ENCODE measurements at places on chromosomes 16 and 17.

GRCh38 chr17:74860229-74860871 lies 665 bp upstream of the GRIN2C start:
- no peak for DNase-seq

DNA sequence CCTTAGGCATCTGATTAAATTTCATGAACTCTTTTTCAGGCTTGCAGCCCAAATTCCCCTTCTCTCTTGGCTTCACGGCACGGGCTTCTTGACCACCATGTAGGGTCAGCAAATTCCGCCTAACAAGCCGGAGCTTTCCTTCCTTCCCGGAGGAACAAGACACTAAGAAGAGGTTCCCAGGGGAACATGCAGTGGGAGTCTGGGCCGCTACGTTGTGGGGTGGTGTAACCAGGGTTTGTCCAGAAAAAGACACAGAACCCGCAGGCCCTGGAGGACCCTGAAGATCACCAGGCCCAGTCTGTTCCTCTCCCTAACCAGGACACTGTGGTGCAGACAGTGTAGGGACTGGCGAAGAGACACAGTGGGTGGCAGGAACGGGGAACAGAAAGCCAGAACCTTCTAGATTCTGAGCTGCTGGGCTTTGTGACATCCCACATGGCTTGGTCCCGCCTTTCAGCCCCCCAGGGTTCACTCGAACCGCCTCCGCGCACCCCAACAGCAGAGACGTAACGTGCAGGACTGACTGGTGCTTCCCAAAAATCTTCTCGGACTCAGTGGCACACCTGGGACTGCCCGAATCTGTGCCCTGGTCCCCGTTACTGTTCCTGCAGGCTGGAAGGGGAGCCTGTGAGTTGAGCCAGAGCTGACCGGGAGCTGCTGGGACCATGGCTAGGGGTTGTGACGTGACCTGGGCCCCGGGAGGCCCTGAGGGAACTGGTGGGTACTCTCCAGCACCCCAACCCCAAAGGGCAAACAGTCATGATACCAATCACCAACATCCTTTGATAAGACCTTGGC lies 55.2 kb downstream of the TBC1D16 start:
- no peak for DNase-seq

GRCh38 chr17:77214743-77215142 lies 74.0 kb downstream of the SEC14L1 start:
- DNase-seq = peak; percentile 62

DNA sequence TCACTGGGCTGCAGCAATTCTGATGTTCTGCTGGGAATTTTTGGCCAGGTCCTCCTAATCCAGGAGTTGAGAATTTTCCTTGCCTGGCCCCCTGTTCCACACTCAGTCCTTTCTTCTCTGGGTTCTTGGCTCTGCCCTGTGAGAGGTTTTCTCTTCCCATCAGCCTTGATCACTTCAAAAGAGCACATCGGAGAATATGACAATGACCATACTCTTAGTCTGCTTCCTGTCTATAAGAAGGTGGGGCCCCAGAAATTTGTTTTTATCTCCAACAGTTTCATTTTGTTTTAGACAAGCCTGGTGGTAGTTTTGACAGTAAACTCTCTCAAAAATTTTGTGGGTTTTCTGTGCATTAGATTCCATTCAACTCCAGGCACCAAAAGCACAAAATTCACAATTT lies 70.7 kb downstream of the C17orf67 start:
- no peak for DNase-seq

GRCh38 chr17:46117850-46118696 lies 75.2 kb downstream of the KANSL1 start:
- DNase-seq = no peak

GRCh38 chr16:13315642-13316427 lies 414.4 kb downstream of the SHISA9 start:
- no peak for DNase-seq

DNA sequence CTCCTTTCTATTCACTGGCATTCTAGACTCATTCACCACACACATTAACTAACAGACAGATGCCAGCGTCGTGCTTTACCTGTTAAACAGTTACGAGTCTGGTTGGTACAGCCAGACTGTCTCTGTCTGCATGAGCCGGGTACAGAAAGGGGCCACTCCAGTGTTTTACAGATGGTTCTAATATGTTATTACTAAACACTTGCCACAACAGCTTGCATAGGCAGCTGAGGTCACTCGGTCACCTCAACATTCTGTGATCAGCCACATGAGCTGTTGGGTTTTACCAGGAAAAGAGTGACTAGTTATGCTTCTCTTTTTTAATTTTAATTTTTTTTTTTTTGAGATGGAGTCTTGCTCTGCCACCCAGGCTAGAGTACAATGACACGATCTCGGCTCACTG lies 25.2 kb downstream of the CD300A start:
- no peak for DNase-seq

GRCh38 chr16:23206986-23207385 lies 24.4 kb downstream of the SCNN1G start:
- no peak for DNase-seq

DNA sequence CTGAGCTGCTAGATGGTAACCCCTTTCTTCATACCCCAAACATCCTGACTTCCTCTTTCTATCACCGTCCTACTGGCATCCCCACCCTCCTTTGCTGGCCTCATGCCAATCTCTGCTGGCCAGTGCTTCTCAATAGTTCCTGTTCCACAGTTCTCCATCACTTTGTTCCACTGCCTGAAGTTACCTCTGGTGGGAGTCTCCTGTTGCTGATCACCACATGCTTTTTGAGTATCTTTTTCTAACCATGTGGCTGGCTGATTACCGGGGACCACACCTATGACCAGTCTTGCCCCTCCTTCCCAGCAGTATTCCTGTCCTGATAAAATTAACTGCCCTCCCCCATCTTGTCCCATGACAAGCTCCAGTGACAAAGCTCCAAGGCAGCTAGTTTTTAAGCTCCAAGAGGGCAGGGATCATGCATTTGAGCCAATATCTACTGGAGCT lies 380.4 kb upstream of the CCL2 start:
- DNase-seq = peak; percentile 37

DNA sequence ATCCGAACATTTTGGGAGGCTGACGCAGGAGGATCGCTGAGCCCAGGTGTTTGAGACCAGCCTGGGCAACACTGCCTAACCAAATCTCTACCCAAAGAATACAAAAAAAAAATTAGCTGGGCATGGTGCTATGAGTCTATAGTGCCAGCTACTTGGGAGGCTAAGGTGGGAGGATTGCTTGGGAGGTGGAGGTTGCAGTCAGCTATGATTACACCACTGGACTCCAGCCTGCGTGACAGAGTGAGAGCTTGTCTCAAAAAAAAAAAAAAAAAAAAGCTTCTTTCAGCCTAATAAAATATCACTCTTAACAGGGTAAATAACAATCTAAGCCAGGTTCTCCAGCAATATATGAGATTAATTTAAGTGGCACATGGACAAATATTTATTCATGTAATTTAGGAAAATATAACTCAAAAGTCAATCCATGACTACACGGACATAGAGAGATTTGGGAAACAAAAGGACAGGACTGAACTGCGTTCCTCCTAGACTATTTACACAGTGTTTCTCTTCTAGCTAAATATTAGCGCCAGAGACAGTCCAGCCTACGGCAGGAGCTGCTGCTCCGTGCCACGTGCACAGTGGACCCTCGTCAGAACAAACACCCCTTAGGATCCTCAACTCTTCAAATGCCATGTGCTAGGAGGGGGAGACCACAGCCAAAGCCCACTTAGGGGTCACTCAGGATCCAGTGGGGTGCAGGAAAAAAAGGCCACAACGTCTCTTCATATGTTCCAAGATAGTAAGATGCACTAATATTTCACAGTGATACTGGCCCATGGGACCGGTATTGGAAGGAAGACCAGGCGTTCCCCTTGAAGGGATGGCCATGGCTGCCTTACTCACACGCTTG lies 8.7 kb downstream of the USP36 start:
- no peak for DNase-seq

DNA sequence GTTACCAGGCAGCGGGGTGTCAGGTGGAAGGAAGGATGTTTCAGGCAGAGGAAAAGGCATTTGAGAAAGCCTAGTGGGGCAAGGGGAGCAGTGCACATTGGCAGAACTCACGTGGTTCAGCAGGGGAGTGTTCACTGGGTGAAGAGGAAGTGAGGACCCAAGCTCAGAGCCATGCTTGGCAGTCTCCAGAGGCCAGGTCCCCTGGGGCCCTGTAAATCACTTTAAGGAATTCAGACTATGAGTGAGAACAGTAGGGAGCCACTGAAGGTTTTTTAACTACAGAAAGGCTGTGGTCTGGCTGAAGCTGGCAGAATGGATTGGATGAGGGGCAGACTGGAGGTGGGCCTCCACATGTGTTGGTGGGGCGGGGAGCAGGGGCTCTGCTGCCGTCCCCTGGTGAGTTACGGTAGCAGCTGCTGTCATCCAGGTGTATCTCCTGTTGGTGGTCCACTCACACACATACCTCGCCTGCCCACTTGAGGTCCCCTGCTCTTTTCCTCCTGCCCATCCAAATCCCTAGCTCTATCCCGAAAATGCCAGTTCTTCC lies 5.1 kb downstream of the CLEC16A start:
- DNase-seq = no peak

DNA sequence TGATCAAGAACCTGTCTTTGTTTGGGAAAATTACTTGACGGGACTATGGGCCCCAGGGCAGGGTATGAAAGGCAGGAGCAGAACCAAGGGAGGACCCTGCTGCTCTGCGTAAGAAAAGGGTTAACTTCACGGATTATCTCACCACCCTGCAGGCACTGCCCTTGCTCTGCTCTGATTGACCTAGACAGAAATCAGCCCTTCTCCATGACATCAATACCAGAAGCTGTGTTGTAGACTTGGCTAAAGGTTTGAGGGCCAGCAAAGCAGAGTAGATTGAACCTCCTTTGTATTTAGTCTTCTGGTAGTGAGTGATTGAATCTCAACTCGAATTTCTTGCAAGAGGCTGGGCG lies 52.9 kb upstream of the ETV4 start:
- no peak for DNase-seq

DNA sequence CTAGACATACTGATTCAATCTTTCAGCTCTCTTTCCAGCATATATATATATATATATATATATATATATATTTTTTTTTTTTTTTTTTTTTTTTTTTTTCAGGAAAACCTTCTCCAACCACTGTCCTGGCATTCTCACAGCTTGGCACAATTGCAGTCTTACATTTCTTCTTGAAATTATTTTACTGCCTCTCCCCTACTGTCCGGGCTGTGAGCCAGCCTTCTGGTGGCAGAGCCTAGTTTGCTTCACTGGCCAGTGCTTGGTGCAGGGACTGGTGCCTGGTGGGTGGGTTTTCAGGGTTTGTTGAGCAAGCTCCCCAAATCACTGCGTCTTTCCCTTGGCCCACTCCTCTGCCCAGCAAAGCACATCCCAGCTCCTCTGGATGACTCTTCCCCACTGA lies 28.5 kb downstream of the PRSS54 start:
- DNase-seq = no peak

DNA sequence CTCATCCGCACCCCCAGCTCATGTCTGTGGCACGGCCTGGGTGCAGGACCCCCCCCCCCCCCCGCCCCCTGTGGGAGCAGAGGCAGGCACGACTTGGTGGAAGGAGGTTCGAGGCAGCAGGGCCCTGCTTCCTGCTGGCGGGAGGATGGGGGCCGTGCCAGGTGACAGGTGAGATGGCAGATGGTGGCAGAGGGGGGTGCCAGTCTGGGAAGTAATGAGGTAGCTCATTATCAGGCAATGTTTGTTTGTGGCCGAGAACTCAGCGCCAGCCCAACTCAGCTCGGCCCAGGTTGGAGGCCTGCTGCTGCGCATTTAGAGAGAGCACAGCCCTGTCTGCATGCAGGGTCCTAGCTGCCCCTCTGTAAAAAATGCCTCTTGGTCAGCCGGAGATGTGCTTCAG lies 40.1 kb upstream of the JPH3 start:
- no peak for DNase-seq

GRCh38 chr16:68179196-68179795 lies 56.6 kb downstream of the ESRP2 start:
- no peak for DNase-seq

- no peak for DNase-seq
Measured at GRCh38 chr17:17892731-17893130, 55.9 kb upstream of the SREBF1 start.

DNA sequence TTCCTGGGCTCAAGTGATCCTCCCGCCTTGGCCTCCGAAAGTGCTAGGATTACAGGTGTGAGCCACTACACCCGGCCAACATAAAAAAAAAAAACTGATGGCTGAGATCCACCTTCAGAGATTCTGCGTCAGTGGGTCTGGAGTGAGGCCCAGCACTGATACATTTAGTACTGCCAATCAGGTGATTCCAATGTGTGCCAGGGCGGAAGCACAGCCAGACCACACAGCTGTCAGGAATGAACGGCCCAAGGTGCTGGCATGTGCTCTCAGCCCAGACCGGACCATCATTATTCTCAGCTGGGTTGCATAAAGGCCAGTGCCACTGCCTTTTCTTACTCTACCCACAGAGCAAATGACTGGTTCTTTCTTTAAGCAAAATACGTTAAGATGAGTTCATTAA lies 1.2 kb upstream of the BCO1 start:
- no peak for DNase-seq

DNA sequence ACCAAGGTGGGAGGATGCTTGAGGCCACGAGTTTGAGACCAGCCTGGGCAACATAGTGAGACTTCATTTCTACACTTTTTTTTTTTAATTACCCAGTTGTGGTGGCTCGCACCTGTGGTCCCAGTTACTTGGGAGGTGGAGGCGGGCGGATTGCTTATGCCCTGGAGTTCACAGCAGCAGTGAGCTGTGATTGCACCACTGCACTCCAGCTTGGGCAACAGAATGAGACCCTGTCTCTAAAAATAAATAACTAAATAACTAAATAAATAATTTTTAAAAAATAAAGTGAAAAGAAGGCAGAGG lies 9.3 kb downstream of the DNAI2 start:
- DNase-seq = no peak

GRCh38 chr17:68594552-68594951 lies 6.6 kb downstream of the FAM20A start:
- DNase-seq = no peak

- peak; percentile 75 for DNase-seq
Measured at GRCh38 chr17:8673612-8674011, 43.1 kb upstream of the MYH10 start.

DNA sequence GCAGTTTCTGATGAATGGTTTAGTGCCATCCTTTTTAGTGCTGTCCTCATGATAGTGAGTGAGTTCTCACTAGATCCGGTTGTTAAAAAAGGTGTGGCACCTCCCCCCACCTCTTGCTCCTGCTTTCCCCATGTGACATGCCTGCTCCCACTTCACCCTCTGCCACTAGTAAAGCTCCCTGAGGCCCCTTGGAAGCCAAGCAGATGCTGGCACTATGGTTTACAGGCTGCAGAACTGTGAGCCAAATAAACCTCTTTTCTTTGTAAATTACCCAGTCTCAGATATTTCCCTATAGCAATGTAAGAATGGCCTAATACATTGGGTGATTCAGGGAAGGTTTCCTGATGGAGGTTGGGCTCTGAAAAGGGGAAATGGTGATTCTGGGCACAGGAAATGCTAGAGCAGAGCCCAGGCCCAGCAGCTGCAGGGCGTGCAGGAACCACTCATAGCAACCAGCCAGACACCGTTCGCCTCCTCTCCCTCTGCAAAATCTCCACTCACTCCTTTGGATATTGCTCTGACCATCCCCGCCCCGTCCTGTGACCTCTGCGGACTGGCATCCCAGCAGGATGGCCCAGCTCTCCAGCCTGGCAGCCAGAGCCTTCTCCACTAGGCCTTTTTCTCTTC lies 2.6 kb upstream of the ADORA2B start:
- no peak for DNase-seq

GRCh38 chr16:70662991-70663523 lies 16.7 kb downstream of the IL34 start:
- peak; percentile 23 for DNase-seq
